A673 (cell line): ENCODE measurements at places on chromosomes 7 and 10. TPM values are rescaled to one million over a fixed set of nuclear protein-coding genes. Genes with fewer than 3 reads are reported as not detected.

DNA sequence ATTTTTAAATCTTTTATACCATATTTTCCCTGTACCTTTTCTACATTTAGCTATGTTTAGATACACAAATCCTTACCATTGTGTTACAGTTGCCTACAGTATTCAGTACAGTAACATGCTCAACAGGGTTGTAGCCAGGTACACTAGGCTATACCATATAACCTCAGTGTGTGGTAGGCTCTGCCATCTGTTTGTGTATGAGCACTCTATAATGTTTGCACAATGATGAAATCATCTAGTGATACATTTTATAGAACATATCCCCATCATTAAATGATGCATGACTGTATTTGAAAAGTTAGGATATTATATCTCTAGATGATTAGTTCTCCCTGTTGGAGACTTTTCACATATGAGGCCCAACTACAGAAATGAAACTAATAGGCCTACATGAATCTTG is 188.6 kb downstream of the STK31 start:
- DNase-seq, result no peak

DNA sequence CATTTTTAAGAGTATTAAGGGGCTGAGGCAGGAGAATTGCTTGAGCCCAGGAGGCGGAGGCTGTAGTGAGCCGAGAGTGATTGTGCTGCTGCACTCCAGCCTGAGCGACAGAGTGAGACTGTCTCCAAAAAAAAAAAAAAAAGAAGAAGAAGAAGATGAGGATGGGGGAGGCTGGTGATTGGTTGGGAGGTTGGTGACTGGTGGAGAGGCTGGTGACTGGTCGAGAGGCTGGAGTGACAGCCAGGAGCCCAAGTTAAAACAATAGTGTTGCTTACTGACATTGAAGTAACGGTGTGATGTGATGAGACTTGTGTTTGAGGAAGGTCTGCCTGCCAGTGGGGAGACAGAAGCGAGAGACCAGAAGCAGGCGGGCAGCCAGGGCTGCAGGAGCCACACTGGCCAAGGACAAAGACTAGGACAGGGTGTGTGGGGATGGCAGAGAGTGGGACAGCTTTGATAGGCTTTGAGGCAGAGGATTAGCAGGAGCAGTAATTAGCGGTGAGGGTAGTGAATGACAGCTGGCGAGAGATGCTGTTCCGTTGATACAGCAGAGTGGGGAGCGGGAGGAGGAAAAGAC is 4.9 kb downstream of the SRRT start:
- no peak for DNase-seq

Gene DPYSL4
- 13.1 and 18.2 TPM in 2 replicates for total RNA-seq

- DNase-seq, result no peak
Observed at GRCh38 chr7:149544028-149544427, 46.4 kb upstream of the ZNF746 start.

- DNase-seq, result no peak
Observed at GRCh38 chr7:66504131-66504530, 124.5 kb upstream of the KCTD7 start.

GRCh38 chr7:27095897-27096767 is at the start of gene HOXA1:
Gene HOXA1 (minus strand): TSS chr7:27096000. CDS start chr7:27095912, 88 bp downstream.
- DNase-seq, result peak; percentile 41

GRCh38 chr7:115249080-115249479 is 327.2 kb downstream of the MDFIC start:
- DNase-seq, result no peak

Gene EIF3B
- 356 and 364 TPM in 2 replicates for total RNA-seq

Gene NRCAM
- total RNA-seq, result 43.4 and 45.7 TPM in 2 replicates

Gene FGFBP3
- total RNA-seq, result 4.8 and 5.7 TPM in 2 replicates

DNA sequence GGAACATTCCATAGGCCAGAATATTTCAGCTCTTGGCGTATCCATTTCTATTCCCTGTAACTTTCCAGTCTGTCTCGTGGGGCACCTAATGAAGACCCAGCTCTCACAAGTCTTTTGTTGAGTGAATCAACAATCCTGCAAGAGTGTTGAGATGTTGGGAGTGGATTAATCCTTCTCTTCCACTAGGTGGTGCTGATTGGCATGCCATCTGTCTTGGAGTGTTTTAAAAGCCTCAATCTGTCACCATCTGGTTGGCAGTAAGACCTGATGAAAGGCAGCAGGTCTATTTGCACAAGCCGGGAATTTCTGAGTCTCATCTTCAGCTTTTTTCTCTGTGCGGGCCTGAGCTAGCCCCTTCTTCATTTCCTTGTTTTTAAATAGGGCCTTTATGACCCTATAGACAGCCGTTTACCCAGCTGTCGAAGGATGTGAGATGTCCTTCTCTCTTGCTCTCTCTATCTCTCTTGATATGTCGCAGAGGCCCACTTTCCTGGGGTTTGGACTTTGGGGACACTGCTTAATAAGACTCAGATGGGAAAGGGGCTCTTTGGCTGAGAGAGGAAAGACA is 180.5 kb downstream of the ZNF365 start:
- DNase-seq, result peak; percentile 85

- no peak for DNase-seq
Observed at GRCh38 chr10:88343761-88344484, 239.2 kb downstream of the RNLS start.

- DNase-seq, result no peak
Observed at GRCh38 chr10:6987536-6987945, 407.5 kb upstream of the PRKCQ start.

DNA sequence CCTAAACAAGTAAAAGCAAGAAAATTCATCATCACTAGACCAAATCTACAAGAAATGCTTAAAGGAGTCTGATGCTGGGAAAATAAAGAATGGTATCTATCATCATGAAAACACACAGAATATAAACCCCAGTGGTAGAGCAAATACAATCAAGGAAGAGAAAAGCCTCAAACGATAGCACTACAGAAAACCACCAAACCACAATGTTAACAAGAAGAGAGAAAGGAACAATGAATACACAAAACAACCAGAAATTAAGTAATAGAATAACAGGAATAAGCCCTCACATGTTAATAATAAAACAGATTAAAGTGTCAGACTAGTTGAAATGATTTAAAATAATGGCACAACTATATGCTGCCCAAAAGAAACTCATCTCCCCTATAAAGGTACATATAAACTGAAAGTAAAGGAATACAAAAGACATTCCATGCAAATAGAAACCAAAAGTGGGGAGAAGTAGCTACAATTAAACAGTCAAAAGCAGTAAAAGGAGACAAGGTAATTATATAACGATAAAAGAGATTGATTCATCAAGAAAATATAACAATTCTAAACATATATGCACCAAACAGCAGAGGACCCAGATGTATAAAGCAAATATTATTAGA is 77.3 kb downstream of the JMJD1C start:
- no peak for DNase-seq

GRCh38 chr7:37598824-37599223 is 84.7 kb upstream of the GPR141 start:
- no peak for DNase-seq

GRCh38 chr10:88027570-88027969 is 164.1 kb downstream of the PTEN start:
- DNase-seq, result no peak

GRCh38 chr10:35526746-35527145 is 78.4 kb upstream of the GJD4 start:
- no peak for DNase-seq

DNA sequence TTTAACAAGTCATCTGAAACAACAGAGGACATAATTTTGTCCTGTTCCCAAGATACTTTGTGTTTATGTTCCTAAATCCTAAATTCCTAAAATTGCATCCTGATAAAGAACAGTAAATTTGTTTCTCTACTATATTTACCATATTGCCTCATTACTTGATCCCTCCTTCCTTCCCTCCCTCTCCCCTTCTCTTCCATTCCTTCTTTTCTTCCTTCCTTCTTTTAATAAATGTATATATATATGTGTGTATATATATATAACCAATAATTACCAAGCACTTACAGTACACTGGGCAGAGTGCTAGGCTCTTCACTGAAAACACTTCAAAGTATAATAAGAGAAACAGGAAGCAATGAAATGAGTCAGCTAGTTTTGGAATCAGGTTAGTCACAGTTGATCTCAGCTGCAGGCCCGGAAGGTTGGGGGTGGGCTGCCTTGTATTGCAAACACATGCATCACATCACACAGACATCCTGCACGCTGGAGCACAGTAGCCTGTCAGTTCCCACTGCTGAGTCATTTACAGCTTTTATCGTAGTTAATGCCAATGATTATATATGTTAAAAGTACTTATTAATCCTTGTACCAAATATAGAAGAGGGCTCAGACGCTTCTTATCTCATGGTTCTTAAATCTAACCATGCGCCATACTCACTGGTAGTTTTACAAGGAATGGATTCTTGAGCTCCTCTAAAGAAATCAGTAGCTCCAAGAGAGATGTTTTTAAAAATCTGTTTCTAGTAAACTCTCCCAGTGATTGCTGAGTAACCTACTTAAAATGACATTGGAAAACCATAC is 551.7 kb downstream of the GRM8 start:
- DNase-seq, result peak; percentile 98

GRCh38 chr7:52639981-52640380 is 395.5 kb upstream of the POM121L12 start:
- DNase-seq, result no peak

DNA sequence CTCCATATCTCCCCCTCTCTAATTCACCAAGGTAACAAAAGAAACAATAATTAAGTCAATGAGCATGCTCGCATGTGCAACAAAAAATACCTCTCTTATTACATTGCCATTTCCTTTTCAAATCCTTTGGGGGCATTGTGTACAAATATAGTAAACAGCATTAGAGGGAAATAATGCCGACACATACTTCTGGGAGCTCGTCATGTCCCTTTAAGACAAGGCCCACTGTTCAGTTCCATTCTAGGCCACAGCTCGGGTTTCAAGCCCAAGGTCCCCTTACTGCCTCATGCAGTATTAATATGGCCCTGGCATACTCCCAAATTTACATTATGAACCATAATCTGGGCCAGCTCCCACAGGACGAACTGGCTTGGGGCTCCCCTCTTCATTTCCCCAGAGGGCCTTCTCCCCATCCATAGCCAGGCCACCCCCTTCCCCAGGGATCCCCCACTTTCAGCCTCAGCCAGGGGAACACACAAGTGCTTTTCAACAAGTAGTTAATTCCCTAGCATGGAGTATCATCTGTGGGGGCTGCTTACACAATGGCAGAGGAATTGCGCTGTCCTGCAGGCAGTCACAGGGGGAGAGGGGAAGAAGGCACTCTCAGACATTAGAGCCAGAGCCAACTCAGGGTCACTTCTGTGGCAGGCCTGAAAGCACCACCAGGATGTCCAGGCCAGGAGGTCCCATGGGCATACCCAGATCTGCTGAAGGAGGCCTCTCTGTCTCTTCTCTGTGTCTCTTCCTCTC is 110.6 kb downstream of the KCNMA1 start:
- DNase-seq, result peak; percentile 17

- no peak for DNase-seq
Observed at GRCh38 chr10:96919785-96920430, 87.8 kb downstream of the LCOR start.

- DNase-seq, result no peak
Observed at GRCh38 chr10:75788394-75789205, 357.2 kb downstream of the LRMDA start.

DNA sequence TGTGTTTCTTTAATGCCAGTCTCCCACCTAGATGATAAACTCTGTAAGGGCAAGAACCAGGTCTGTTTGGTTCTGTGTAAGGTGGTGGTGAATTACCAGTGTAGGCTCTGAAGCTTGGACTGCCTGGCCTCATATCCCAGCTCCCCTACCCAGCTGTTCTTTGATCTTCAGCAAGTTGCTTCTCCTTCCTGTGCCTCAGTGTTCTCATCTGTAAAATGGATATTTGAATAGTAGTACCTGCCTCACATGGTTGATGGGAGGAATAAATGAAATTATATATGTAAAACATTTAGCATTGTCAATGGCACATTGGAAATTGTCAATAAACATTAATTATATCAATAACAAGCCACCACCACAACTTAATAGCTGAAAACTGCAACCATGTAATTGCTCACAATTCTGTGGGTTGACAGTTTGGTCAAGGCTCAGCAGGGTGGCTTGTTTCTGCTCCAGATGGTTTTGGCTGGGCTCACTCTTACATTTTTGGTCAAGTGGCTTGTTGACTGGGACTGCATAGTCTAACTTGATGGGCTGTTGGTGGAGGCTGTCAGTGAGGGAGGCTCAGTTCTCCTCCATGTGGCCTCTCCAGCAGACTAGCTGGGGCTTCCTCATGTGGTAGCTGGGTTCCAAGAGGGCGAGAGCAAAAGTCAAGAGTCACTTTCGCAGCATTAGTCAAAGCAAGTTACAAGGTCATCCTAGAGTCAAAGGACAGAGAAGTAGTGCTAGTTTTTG is 84.5 kb upstream of the DUSP5 start:
- no peak for DNase-seq

- DNase-seq, result no peak
Observed at GRCh38 chr10:77478247-77478961, 159.2 kb downstream of the KCNMA1 start.

GRCh38 chr10:24642921-24643678 is 80.6 kb downstream of the ARHGAP21 start:
- DNase-seq, result peak; percentile 80

- DNase-seq, result no peak
Observed at GRCh38 chr10:85319826-85320225, 991.4 kb downstream of the CCSER2 start.

Gene CCL24
- not detected in 2 replicates for total RNA-seq

- DNase-seq, result peak; percentile 58
Observed at GRCh38 chr7:151809146-151809863, 67.6 kb downstream of the PRKAG2 start.

Gene ABCA13
- 10.2 and 15.6 TPM in 2 replicates for total RNA-seq

Gene MCM10
- total RNA-seq, result 89.3 and 97.5 TPM in 2 replicates

DNA sequence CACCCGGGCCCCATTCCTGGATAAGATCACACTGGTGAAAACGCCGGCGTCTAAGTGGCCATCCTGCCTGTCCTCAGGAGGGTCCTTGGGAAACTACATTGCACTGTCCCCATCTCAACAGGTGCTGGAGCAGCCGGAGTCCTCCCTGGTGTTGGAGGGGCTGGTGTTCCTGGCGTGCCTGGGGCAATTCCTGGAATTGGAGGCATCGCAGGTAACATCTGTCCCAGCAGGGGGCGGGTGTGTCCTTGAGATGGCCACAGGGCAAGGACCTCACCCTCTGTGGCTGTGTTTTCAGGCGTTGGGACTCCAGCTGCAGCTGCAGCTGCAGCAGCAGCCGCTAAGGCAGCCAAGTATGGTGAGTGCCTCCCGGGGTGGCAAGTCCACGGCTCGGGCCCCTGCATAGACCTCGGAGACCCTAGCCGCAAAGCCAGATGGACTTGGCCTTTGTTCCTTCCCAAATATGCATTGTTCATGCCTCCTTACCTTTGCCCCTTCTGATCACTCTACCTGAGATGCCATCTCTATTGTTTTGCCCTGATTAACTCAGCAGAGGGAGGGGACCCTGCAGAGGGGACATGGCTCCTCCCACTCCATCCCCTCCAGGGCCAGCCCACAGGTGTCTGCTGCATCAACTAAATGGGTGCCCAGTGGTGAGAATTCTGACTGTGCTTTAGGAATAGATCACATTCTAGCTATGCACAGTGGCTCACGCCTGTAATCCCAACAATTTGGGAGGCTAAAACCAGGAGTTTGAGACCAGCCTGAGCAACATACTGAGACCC is 23.8 kb downstream of the ELN start:
- no peak for DNase-seq

DNA sequence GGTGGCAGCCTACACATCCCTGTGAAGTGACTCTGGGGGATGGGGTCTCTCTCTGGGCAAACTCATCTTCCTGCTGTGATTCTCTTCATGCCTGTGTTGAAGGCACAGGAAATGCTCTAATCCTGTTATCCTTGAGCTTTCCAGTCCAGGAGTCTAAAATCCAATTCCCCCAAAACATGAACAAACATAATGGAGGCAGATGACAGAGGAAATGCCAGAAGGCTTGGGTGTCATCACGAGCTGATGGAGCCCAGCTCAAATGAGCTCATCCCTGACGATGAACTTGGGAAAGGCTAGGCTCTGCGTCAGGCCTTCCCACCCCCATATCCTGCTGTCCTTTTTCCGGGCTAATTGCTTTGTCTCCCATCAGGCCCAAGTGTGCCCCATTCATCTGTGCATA is 165.9 kb upstream of the PODXL start:
- DNase-seq, result peak; percentile 94

Gene PRF1
- total RNA-seq, result not detected in 2 replicates
